ENCODE measurements at places on chromosomes 3 and 15.

DNA sequence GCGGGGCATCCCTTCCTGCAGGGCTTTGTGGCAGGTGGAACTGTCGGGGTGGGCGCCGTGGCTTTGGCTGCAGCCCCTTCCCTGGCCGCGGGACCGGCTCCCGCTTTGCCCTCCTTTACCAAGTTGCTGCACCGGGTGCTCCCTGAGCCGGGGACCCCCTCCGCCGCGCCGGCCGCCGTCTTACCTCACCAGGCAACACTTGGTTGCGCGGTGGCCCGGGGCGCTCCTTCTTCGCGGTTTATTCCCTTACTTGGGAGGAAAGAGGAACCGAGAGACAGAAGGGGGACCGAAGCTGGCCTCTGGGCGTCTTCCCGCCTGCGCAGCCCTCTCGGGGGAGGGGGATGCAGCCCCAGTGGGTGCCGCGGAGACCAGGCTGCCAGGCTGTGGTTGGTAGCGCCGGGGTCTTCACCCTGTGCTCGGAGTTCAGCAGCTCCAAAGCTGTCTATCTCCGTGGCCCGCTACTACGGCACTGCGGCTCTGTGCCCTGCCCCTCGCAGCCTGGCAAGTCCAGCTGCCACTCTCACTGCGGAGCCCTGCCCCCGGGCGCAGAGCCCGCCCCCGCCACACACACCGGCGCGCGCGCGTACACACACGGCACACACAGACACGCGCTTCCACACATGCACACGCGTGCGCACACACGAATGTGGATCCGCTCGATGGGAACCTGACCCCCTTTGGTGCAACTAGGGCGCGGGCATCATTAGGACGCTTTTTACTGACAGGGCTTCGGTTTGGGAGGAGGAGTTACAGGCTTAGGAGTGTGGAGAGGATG lies at the start of gene DGKG:
TSS of gene DGKG (minus strand) at position 473 of the 775 bp plus-strand sequence. CDS start 41,775 bp downstream, outside the sequence.
- peak; percentile 18 for DNase-seq

- no peak for DNase-seq
Observed at GRCh38 chr3:134652886-134653630, 2.2 kb upstream of the KY start.

DNA sequence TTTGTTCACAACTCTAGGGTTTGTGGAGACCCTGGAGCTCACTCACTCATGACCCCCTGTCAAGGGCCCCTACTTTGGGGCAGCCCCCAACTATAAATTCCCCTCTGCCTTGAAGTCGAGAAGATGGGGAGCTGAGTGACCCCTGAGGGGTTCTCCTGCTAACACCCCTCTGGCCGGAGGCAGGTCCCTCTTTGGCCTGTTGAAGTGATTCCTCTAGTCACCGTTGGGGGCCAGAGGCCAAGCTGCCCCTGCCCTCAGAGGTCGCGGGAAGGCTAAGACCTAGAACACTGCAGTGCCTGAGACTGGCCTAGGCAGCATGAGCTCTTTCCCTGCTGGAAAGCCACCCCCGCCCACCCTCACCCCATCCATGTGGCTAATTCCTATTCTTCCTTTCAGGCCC lies 15.4 kb upstream of the SKOR1 start:
- DNase-seq: no peak

GRCh38 chr3:102098130-102098885 lies 249.0 kb downstream of the NFKBIZ start:
- DNase-seq: no peak

- DNase-seq: no peak
Observed at GRCh38 chr3:125141596-125142419, 70.7 kb downstream of the SLC12A8 start.

GRCh38 chr15:53520996-53521395 lies 238.5 kb downstream of the WDR72 start:
- DNase-seq: no peak

DNA sequence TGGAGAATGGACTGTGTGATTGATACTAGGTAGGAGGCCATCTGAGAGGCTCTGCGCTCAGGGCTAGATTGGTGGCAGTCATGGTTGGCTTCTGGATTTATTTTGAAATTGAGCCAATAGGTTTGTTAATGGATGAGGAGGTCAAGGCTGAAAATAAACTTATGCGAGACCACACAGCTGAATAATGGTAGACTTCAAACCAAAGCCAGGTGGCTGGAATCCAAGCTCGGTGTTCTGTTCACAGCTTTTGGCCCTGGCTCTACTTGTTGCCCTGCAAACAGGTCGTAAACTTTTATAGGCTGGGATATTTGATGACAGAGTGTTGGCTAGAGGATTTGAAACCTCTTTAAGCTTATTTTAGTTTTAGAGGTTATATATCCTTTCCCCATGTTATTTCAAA lies 160.4 kb downstream of the CHL1 start:
- DNase-seq: no peak

GRCh38 chr15:24146251-24146650 lies 459.1 kb upstream of the NDN start:
- DNase-seq: no peak

- no peak for DNase-seq
Observed at GRCh38 chr15:77541421-77542181, 91.1 kb downstream of the LINGO1 start.

DNA sequence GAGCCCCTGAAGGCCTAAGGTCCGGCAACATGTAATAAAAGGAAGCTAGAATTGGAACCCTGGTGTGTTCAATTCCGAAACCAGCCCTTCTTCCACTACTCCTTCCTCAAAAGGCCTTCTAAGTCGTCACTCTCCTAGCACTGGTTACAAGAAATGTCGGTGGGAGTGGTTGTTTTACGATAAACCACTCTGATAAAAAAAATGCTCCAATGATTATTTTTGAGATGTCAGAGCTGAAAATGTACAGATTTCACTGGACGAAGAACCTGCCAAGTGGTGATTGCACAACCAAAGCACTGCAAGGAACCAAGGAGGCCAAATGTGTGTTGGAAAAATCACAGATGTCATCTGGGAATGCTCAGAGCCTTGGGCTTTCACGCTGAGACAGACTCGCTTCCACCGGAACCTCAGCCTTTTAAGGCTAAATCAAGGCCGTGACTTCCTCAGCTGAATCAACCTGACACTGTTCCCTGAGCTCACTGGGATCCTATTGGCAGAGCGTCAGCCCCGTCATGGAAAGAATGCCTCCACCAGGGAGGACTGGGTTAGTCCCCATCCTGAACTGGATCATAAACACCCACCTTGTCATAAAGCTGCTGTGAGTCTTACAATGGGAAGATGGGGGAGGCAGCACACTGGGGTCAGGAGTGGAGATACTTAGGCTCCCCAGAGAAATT lies 108.1 kb upstream of the THBS1 start:
- no peak for DNase-seq

DNA sequence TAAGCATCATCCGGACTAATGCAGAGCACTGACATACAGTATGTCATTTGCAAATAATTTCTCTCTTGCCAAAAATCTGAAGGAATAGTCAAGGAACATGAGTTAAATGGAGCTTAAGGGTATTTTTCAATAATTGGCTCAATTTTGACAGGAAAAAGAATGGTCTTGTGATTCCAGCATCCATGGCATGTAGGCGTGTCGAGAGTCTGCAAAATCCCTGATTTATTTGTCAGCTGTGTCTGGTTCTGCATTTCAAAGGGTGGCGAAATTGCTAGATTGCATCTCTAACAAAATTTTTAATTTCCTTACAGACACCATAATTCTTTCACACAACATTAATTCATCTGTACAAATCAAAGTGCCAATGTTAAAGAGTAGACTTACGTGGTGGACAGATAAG lies 65.4 kb upstream of the TBC1D23 start:
- DNase-seq: no peak
